Substantia nigra (tissue), 51 donors: ENCODE measurements at places on chromosomes 7 and 10.

DNA sequence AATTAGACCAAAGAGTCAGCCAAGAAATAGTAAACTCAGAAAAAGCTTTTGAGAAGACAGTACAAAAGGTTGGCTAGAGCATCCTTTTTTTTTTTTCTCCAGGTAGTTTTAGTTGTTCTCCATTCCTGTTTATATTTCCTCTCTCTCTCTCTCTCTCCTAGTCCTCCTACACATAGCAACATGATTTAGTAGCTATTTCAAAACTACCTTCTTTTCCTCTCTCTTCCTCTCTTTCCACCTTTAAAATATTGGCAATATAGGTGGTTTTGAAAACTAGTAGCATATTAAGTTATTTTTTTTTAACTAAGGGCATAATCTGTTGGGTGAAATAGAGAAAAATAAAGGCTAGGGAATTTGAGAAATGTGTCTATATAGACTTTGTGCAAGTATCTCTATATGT, 5.0 kb downstream of the SKIDA1 start:
- no peak for DNase-seq

DNA sequence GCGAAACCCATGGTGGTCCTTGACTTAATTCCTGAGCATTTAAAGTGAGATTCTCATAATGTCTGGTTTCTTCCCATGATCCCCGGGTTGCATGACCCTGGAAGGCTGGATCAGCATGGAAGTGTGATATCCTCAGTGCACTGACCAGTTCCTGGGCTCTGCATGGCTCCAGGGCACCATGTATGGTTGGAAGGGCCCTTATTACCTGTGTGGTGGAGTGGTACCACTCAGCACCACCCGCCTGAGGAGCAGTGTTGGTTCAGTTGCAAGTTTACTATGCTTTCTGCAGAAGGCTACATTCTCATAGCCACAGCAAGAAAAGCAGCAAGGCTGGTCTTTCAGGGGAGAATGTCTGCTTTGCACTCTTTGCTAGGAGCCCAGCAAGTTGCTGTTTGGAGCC, 325.7 kb upstream of the MKI67 start:
- DNase-seq = no peak

- DNase-seq = no peak
These were observed 58.5 kb downstream of the STK32C start for GRCh38 chr10:132249226-132249724.

GRCh38 chr10:12348870-12349628, at the start of gene CAMK1D:
TSS of gene CAMK1D (plus strand) at chr10:12349547.
- peak; percentile 41 for DNase-seq

GRCh38 chr10:79238606-79239005, 108.7 kb upstream of the PPIF start:
- DNase-seq = no peak

DNA sequence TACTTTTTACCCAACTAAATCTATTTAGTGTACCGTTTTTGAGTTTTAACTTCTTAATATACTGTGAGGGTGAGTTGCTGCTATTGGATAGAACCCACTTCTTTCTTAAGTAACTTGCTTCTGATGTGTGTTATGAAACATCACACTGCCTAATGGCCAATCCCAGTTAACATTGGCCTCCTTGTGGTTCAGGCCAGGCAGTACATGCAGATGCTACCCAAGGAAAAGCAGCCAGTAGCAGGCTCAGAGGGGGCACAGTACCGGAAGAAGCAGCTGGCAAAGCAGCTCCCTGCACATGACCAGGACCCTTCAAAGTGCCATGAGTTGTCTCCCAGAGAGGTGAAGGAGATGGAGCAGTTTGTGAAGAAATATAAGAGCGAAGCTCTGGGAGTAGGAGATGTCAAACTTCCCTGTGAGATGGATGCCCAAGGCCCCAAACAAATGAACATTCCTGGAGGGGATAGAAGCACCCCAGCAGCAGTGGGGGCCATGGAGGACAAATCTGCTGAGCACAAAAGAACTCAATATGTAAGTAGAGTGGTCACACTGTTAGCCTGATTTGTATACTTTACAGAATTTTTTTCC, 39.7 kb downstream of the TES start:
- no peak for DNase-seq

DNA sequence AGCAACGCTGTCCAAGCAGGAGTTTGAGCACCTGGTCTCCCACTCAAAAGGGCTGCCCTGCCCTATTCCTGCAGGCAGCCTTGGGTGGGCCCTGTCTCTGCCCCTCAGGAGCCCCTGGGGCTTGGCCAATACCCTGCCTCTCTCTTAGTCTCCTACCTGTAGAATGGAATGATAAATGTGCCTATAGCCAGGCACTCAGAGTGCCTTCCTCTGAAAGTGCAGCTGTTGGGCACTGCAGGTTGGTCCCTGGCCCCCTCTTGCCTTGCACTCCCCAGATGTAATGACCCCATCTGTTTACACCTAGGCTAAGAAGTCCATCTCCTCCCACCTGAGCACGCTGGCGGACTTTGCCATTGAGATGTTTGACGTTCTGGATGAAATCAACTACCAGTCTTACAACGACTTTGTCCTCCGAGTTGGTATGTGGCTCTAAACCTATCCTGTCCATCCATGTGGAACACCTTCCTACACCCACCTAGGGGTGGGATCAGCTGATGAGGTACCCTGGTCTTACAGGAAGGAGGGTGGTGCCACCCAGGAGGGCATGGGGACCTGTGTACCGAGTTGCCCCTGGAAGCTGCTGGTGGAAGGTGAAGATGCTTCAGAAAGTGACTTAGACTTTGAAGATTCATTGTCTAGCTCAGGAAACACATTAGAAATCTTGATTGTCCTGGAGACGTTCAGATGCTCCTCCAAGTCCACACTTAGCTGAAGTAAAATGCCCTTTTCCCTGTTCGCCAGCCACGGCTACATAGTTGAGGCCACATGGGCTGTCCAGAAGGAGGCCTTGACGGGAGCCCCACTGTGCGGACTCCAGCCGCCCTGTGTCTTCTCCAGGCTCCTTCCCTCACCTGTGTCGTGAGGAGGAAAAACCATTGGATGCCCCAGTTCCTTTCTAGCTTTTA, 134.1 kb downstream of the ADCY1 start:
- DNase-seq = no peak

- DNase-seq = no peak
These were observed 62.9 kb downstream of the AKR1B1 start for GRCh38 chr7:134396031-134396430.

GRCh38 chr10:89374713-89375141, 3.1 kb upstream of the IFIT1B start:
- DNase-seq = peak; percentile 44

DNA sequence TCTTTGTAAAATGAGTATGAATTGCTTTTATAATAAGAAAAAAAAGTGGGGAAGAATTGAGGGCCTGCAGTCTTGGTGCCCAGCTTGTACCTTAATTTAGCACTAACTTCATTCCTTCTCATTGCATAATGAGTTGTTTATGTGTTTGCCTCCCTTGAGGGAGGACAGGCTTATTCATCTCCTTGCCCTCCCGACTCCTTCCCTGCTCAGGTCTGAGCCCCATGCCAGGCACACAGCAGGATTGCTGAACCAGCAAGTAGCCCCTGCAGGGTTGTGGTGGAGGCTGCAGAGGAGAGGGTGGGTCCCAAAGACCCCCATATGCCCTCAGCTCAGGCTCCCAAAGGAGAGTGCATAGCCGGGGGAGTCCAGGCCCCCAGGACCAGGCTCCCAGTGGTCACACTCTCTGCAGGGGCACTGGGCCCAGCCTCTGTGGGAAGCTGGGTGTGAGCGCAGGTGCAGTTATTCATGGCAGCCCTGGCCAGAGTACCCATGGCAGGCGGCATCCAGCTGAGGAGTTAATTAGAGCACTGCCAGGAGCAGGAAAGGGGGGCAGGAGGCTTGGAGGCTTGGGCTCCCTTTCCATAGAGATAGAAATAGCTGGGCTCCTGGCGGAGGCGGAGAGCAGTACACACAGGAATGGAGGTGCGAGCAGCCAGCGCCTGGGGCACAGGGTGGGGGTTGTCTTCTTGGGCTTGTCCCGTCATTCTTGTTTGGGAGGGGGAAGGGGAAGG, 28.2 kb upstream of the GOLGA7B start:
- no peak for DNase-seq

DNA sequence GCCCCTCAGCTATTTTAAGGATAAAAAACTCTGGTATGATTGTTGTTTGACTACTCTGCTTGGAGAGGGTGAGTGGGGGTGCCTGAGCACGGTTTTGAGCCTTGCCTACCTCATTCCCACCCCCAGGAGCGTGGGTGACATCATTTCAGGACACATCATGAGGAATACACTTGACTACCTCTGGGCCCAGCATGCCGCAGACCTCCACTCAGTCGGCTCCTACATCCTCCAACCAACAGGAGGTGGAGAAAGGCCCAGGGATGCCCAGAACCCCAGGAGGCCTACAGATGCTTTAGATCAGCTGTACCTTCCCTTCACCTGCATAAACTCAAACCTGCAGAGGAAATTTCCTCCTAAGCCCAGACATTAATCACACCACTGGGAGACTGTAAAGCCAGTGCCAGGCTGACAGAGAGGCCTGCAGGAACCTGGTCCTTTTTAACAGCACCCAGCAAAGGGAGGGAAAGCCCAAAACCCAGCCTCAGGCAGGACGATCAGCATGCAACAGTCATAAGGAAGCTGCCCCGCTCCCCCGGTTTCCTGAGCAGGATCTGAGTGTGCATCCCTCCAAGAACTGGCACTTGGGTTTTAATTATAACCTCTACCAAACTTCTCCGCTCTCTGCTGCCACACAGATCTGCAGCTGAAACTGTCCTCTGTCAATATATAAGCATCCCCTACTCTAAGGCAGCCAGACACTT, 61.7 kb upstream of the ZNRF2 start:
- DNase-seq = no peak

GRCh38 chr7:45689797-45690761, 115.9 kb downstream of the ADCY1 start:
- DNase-seq = no peak
